Activated T-cell treated with anti-CD3 and anti-CD28 coated beads, Interleukin-2, amount 50 U/mL, for 24 hours (primary cell): ENCODE measurements at places on chromosomes 5 and 9.

GRCh38 chr5:74355041-74355824, 285.3 kb downstream of the ENC1 start:
- no peaks in the 10 kb centered on the region for H3K4me1 ChIP-seq
- DNase-seq, result no peak
- H3K27me3 ChIP-seq, result peaks cover 24% of the 10 kb centered on the region

- H3K36me3 ChIP-seq, result no peaks in the 10 kb centered on the region
- no peaks in the 10 kb centered on the region for H3K4me1 ChIP-seq
- no peak overlapping the region for H3K4me3 ChIP-seq
- DNase-seq, result no peak
- no peaks in the 10 kb centered on the region for H3K27me3 ChIP-seq
- no peak overlapping the region for H3K27ac ChIP-seq
Observed at GRCh38 chr5:52837591-52838001, 49.9 kb downstream of the ITGA1 start.

DNA sequence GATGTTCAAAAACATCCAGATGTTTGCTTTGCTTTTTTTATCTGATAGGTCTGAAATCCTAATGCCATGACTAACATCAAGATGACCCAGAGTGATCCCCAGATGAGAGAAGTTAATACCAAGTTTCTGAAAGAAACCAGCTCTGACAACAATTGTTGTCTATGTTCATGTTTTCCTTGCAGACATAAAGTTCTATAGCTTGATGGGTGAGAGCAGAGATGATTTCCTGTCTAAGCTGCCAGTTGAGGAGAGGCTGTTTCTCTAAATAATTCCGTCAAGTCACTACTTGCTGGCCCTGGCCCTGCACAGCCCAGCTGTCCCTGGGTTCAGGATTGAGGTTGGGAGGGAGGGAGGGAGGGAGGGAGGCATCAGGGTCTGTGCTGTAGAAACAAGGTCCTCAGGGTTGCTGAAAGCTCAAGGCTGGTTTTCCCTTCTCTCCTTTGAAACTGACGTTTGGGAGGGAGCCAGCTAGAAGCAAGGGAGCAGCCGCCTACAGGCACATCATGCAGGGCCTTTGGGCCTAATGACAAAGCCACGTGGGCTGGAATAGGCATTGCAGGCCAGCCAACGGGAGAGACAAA, 3.9 kb downstream of the SPARC start:
- no peak overlapping the region for H3K27ac ChIP-seq
- H3K4me1 ChIP-seq, result peaks cover 9% of the 10 kb centered on the region
- H3K36me3 ChIP-seq, result no peaks in the 10 kb centered on the region
- DNase-seq, result no peak
- no peak overlapping the region for H3K4me3 ChIP-seq
- H3K27me3 ChIP-seq, result peaks cover 35% of the 10 kb centered on the region

DNA sequence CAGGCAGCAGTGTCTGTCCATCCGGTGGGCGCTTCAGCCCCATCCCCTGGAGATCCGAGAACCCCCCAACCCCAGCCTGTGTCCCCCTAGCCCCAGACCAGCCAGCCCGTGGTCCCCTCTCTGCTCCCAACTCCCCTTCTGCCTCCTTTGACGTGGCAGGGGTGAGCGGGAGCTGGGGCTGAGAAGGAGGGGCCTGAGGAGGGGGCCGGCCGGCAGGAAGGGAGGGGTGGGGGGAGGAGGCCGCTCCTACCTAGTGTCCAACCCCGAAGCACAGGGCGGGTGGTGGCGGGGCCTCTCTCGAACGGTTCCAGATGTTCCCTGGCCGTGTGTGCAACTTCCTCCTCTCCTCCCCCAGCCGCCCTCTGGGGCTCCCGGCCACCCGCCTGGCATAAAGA, 31.0 kb downstream of the GOLGA2 start:
- H3K4me3 ChIP-seq, result no peak overlapping the region
- peaks cover 8% of the 10 kb centered on the region for H3K4me1 ChIP-seq
- H3K27ac ChIP-seq, result no peak overlapping the region
- no peaks in the 10 kb centered on the region for H3K36me3 ChIP-seq
- DNase-seq, result no peak
- peaks cover 32% of the 10 kb centered on the region for H3K27me3 ChIP-seq

GRCh38 chr5:161034451-161034850, 182.4 kb upstream of the ATP10B start:
- no peaks in the 10 kb centered on the region for H3K4me1 ChIP-seq
- H3K36me3 ChIP-seq, result no peaks in the 10 kb centered on the region
- H3K27me3 ChIP-seq, result no peaks in the 10 kb centered on the region
- no peak overlapping the region for H3K27ac ChIP-seq
- no peak for DNase-seq

GRCh38 chr5:56160723-56161438, 72.2 kb downstream of the ANKRD55 start:
- peak overlapping the region; percentile 78 for H3K27ac ChIP-seq
- H3K27me3 ChIP-seq, result no peaks in the 10 kb centered on the region
- no peaks in the 10 kb centered on the region for H3K36me3 ChIP-seq
- no peak overlapping the region for H3K4me3 ChIP-seq

GRCh38 chr5:53971131-53971530, 339.2 kb downstream of the ARL15 start:
- H3K4me3 ChIP-seq, result no peak overlapping the region
- H3K27me3 ChIP-seq, result no peaks in the 10 kb centered on the region
- H3K27ac ChIP-seq, result no peak overlapping the region
- DNase-seq, result no peak

GRCh38 chr5:23895614-23896013, 388.2 kb downstream of the PRDM9 start:
- no peak for DNase-seq
- H3K36me3 ChIP-seq, result no peaks in the 10 kb centered on the region
- no peaks in the 10 kb centered on the region for H3K27me3 ChIP-seq
- H3K27ac ChIP-seq, result no peak overlapping the region
- no peak overlapping the region for H3K4me3 ChIP-seq

GRCh38 chr5:31770998-31771397, 132.1 kb downstream of the PDZD2 start:
- DNase-seq, result no peak
- no peak overlapping the region for H3K4me3 ChIP-seq
- H3K4me1 ChIP-seq, result peaks cover 6% of the 10 kb centered on the region
- peaks cover 5% of the 10 kb centered on the region for H3K27me3 ChIP-seq
- H3K36me3 ChIP-seq, result no peaks in the 10 kb centered on the region
- no peak overlapping the region for H3K27ac ChIP-seq

DNA sequence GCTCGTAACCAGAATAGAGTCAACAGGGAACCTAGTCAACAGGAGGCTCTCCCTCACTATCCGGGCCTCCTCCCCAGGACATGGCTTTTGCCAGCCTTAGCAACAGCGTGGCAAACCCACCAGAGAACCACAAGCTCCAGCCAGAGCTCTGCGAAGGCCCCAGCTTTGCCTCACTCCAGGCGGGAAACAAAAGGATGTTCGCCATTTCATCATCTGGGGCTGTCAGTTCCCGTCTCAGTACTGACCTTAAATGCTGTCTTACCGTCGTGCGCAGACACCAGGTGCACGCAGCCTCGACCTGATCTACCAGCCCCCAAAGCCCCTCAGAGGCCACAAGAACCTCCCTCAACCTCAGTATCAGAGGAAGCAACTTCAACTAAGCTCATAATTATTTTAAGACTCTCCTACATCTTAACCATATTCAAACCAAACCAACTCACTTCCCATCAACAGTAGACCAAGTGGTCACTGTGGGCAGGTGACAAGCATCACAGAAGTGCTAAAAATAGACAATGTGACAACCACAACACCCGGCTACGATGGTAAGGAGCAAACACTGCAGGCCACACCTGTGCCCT, 71.4 kb downstream of the SEMA4D start:
- H3K27ac ChIP-seq, result peak overlapping the region; percentile 100
- H3K27me3 ChIP-seq, result no peaks in the 10 kb centered on the region
- DNase-seq, result peak; percentile 72
- peaks cover 84% of the 10 kb centered on the region for H3K36me3 ChIP-seq

DNA sequence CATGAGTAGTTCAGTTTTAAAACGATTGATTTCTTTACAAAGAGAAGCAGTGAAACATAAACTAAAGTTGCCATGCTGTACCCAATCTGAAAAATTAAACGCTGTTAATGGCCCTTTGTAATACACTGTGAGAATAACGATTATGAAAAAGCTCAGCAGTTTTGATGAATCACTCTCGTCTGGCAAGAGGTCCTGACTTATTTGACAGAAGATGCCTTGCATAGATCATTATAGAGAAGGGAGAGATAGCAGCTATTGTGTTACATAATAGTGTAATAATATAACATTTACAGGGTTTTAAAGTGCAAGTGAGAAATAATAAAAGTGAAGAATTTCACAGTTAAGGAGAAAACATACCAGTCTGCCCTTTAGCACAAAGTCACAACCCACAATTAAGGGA, 361.5 kb upstream of the CDH10 start:
- no peaks in the 10 kb centered on the region for H3K36me3 ChIP-seq
- DNase-seq, result no peak
- no peaks in the 10 kb centered on the region for H3K27me3 ChIP-seq
- no peak overlapping the region for H3K27ac ChIP-seq

GRCh38 chr9:76419782-76420380, 25.7 kb upstream of the RFK start:
- no peak for DNase-seq
- H3K36me3 ChIP-seq, result no peaks in the 10 kb centered on the region
- H3K4me1 ChIP-seq, result peaks cover 35% of the 10 kb centered on the region
- no peaks in the 10 kb centered on the region for H3K27me3 ChIP-seq

GRCh38 chr5:128237000-128237399, 153.4 kb downstream of the SLC12A2 start:
- H3K4me3 ChIP-seq, result no peak overlapping the region
- H3K27ac ChIP-seq, result no peak overlapping the region
- H3K4me1 ChIP-seq, result no peaks in the 10 kb centered on the region
- H3K36me3 ChIP-seq, result no peaks in the 10 kb centered on the region
